ENCODE measurements at places on chromosomes 1 and 21.

GRCh38 chr1:205267306-205267902 is 39.7 kb downstream of the TMCC2 start:
- DNase-seq, result no peak

GRCh38 chr1:45820173-45820572 is 16.8 kb downstream of the MAST2 start:
- DNase-seq, result no peak

DNA sequence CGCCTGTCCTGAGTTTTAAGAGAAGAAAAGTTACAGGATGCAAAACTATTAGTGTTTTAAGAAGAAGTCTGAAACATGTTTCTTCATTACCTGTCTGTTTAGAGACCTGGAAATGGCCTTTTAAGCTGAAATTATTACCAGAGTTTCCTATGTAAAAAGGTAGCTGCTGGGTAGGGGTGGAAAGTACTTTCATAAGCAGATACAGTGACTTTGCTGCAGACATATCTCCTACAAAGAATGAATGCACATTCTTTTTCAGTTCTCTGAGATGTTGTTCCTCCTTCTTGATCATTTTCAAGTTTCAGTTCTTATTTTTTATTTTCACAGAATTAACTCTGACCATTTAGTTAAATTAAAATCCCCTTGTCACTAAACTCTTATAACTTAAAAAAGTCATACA is 1329.6 kb downstream of the KCNT2 start:
- no peak for DNase-seq

GRCh38 chr1:220514256-220514655 is 13.7 kb upstream of the MARK1 start:
- DNase-seq, result no peak

DNA sequence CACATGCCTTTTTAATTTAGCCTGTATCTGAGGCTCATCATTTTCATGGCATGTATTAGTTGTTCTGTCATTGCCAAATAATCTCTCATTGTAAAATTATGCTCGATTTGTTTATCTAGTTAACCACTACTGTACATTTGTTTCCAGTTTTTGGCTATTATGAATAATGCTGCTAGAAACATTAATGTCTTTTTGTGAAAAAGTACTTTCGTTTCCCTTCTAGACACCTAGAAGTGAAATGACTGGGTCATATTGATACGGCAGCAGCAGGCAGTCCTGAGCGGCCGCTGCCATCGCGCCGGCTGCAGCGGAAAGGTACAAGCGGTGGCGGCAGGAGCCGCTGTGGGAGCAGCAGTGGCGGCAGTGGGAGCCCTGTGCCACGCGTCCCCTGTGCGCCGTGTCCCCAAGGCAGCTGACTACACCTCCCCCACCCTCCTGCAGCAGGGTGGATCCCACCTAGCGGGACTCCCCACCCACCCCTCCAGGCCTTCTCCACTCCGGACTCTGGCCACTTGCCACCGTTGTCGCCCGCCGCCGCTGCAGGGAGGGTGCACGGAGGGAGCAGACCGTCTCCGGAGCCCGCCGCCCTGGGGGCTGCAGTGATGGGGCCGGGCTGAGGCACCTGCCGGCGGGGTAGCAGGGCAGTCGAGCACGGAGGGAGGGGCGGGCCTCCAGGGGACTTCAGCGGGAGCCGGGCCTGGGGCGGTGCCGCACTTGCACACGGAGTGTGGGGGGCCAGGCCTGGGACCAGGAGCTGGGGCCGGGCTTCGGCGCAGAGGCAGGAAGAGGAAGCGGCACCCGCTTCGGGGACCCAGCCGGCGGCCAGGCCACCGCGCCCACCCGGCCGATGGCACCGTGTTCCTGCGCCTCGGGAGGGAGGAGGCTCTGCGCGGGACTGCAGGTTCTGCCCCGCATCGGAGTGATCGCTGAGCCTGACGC is 66.8 kb upstream of the RGS7 start:
- DNase-seq, result peak; percentile 19

- no peak for DNase-seq
Observed at GRCh38 chr21:43276811-43277210, 108.0 kb downstream of the CRYAA start.

DNA sequence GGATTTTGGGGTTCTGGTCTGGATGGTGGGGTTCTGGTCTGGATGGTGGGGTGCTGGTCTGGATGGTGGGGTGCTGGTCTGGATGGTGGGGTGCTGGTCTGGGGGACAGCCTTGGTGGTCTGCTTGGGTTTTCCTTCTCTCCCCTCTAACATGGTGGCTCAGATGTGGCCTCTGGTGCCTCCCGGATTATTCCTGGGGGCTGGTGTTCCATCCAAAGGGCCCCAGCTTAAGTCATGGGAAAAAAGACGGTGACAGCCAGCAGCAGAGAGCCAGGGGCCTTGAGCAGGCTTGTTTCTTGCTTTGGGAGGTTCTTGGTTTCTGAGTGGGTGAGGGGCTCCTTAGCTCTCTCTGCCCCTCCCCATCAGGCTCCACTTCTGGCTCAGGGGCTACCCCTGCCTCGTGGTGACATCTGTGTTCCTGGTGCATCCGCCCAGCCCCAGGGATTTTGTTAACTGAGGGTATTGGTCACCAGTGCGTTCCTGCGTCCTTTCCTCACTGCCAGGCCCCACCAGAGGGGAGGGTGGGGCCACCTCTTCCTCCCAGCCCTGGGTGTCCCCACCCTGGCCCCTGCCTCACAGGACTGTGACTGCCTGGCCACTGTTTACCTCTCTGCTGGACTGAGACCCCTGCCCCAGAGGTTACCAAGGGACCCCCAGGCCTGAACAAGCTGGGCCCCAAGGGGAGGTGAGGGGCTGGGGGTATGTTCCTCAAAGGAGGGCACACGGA is 43.2 kb upstream of the ACTRT2 start:
- no peak for DNase-seq

GRCh38 chr1:65418522-65419185 is 1.8 kb upstream of the LEPR start:
- DNase-seq, result no peak

- DNase-seq, result no peak
Observed at GRCh38 chr1:7432102-7432899, 338.8 kb upstream of the VAMP3 start.

GRCh38 chr1:9922342-9922741 is 12.3 kb upstream of the CTNNBIP1 start:
- no peak for DNase-seq

- no peak for DNase-seq
Observed at GRCh38 chr1:59393211-59394180, 96.6 kb downstream of the FGGY start.

DNA sequence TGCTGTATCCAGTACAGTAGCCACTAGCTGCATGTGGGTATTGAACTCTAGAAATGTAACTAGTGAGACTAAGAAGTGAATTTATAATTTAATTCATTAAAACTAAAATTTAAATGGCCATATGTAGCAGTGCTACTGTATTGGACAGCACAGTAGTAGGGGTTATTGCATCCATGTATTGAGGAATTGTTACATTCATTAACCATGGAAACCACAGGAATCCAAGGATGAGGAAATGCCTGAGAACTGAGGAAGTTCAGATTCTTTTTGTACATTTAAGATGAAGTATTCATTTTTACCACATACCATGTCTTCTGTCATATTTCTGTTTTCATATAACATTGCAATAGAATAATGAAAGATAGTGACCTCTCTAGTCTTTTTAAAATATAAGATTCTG is 2.6 kb downstream of the MTF2 start:
- no peak for DNase-seq

GRCh38 chr1:110208916-110209645 is 1.0 kb upstream of the KCNC4 start:
- DNase-seq, result no peak

- no peak for DNase-seq
Observed at GRCh38 chr21:37561941-37562919, 195.7 kb downstream of the DYRK1A start.

DNA sequence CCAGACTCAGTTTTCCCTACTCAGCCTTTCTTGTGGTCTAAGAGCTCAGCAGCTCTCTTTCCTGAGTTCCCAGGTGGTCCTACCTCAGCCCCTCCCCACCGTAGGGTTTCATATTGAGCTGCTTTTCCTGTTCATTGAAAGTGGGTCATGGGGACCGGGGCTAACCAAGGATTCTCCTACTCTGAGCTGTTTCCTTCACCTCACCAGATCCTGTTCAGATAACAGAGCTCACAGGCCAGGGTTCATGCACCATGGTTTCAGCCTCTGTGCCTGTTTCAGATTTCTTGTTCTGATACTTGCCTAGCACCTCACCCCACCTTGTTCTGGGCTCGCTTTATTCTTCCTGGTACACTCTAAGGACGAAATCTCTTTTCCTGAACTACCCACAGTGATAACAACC is 8.5 kb downstream of the UBQLN4 start:
- DNase-seq, result no peak

GRCh38 chr1:110214454-110215404 is 4.6 kb downstream of the KCNC4 start:
- no peak for DNase-seq

DNA sequence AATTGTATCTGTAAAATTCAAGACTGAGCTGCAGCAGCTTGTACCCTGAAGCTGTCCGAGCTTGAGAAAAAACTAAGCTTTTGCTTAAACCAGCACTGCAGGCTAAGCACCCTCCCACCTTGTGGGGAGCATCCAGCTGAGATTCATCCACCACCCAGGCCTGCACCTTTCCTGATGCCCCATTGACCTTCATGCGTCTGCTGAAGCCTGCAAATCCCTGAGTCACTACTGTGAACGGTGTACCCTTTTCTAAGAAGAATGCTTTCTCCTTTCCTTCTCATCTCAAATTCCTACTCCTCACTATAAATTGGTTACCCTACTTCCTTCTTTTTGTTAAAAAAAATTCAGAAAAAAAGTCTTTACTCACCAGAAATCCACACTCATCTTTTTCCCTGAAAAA is 90.9 kb upstream of the RGS18 start:
- DNase-seq, result no peak

- peak; percentile 54 for DNase-seq
Observed at GRCh38 chr1:44030605-44031251, 534 bp downstream of the SLC6A9 start.

- peak; percentile 3 for DNase-seq
Observed at GRCh38 chr1:63112155-63112900, 210.0 kb upstream of the FOXD3 start.

DNA sequence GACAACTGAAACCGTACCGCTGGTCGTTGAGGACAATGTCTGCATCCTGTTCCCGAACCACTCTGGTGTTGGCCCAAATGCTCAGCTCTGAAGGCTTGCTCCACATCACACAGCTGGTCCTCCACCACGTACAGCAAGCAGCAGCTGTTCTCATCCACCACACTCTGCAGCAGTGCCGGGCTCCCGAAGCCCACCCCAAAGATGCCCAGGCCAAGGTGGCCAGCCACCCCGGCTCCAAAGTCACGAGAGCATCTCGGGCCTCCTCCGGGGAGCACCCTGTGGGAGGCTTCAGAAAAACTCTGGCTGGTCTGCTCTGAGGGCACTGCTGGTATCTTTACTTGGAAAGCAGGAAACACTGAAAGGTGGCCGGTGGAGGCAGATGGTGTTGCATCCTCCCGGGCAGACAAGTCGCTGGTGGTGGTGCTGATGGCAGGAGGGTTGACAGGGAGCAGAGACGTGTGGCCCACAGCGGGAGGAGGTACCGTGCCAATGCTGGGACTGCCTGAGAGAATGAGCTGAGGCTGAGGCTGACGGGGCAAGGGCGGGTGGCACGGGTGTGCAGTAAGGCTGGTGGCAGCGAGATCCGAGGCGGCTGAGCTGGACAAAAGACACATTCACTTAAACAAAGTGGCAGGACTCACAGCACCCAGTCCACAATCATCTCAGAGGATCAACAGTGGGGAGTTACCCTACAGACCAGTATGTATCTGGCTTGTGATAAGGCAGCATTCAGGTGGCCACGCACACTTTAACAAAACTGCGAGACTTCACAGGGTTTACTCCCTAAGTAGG is 6.5 kb upstream of the CCDC27 start:
- no peak for DNase-seq

DNA sequence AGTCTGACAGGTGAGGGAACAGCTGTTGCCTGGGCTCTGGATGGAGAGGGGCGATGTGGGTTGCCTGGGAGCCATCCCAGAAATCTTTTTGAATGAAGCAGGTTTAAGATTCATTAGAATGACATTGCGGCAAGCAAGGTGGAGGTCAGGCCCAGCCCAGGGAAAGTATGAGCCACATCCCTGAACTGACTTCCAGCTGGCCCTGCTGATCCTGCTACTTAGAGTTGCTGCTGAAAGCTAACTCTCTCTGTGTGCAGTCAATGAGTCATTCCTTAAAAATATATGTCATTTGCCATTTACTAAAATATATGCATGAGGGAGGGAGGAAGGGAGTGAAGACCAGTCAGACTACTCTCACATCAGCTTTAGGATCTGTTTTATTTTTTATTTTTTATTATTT is 54.3 kb upstream of the RAB3GAP2 start:
- DNase-seq, result no peak

Data from activated CD4-positive, alpha-beta T cell treated with anti-CD3 and anti-CD28 coated beads, Interleukin-2, amount 50 U/mL, for 48 hours (primary cell).